Stimulated activated CD8-positive, alpha-beta memory T cell treated with anti-CD3 and anti-CD28 coated beads, Interleukin-15, amount 100 ng/mL, for 24 hours (primary cell): ENCODE measurements at places on chromosomes 12 and 14.

DNA sequence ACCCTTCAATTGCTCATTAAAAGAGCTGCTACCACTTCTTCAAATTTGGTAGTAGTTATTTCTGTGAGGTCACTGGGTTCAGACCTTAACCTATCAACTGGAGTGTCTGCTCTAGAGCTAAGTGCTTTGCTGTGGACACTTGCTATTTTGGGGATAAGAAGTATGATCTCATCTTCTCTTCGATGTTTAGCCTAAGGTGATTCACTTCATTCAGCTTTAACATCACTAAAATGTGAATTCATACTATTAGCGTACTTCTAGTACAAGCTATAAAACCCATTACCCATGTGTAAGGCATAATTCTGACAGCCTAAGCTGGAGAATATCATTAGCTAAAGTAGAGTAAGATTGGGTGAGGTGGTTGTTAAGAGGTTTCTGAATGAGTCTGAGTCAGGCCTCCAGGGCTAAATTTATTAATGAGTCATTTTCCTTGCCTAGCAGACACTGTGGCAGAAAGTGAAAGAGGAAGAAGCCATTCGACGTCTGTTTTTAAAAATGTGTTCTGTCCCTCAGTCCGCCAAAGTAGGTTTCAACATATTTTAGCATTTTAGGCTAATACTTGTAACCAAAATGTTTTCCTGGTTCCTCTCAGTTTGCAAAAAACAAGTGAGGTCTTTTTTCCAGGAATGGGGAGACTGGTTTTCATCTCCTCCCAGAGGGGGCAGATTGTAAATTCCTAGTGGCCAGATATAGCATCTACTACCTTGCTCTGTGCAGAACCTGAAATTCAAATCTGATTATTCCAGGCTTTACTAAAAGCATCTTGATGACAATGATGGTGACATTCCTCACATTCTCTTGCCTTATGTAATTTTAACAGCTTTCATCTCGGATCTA, 103.6 kb downstream of the SSPN start:
- no peak for DNase-seq

GRCh38 chr12:110741341-110742095, 1.2 kb downstream of the PPP1CC start:
- no peak for DNase-seq

DNA sequence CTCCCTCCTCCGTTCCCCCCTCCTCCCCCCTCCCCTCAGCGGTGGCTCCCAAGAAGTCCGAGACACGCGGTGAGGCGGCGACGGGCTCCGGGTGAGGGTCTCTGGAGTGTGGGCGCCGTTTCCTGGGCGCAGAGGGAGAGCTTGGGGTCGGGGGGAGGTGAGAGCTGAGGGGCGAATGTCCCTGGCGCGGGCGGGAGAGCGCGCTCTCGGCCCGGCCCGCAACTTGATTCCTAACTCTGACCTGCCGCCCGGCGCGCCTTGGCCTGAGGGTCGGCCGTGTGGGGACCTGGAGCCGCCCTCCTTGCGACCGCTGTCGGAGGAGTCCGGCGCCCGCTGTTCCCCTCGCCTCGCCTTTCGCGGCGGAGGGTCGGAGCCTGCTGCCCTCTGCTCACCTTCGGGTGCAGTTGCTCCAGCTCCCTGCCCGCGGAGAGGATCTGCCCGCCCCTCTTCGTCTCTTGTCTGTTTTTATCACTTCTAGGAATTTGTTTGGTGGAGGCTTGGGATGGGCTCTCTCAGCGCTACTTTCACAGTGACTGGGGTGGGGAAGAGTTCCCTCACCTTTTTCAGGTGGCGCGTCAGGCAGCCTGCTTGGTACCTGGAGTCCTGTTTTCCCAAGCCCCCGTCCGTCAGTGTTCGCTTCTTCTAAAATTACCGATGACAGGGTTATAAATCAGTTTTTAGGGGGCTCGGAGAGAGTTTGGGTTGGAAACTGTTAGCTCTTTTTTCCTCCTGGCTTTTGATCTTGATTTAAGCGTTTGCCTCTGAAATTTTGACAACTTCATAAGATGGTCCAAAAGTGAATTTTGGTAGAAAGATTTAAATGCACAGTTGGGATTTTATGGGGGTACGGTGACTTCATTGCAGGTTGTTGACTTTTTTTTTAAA, 495 bp downstream of the ADIPOR2 start:
- DNase-seq: peak; percentile 13

- DNase-seq: no peak
Observed at GRCh38 chr14:69046476-69046860, 67.4 kb upstream of the ACTN1 start.

- no peak for DNase-seq
Observed at GRCh38 chr14:105413544-105413886, 6.1 kb upstream of the MTA1 start.

DNA sequence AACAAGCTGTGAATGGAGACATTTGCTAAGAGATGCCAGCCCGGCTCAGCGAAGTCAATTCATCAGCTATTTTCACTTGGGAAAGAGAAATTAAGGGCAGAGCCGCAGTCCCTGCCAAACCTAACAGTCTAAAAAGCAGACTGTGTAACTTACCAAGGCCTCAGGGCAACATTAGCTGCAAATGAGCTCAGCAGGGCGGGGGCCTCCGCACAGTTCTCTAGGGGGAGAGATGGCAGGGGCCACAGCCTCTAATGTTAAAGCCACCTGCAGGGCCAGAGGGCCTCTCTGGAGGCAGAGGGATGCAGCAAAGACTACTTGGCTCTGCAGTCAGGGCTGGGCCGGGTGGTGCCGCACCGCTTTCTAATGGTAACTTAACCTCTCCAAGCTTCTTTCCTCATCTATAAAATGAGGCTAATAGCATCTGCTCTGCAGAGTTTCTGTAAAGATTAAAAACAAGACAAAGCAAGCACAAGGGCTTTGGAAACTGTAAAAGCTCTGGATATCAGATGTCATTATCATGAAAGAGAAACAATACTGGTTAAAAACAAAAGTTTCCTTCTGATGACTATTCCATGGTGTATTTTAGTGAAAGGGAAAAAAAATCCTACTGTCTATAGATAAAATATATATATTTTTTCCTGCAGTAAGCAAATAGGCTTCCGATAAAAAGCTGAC, 13.4 kb upstream of the GPRC5A start:
- no peak for DNase-seq

GRCh38 chr14:54537651-54538050, 27.9 kb downstream of the CGRRF1 start:
- no peak for DNase-seq

GRCh38 chr12:102501773-102502172, 21.4 kb upstream of the IGF1 start:
- no peak for DNase-seq

DNA sequence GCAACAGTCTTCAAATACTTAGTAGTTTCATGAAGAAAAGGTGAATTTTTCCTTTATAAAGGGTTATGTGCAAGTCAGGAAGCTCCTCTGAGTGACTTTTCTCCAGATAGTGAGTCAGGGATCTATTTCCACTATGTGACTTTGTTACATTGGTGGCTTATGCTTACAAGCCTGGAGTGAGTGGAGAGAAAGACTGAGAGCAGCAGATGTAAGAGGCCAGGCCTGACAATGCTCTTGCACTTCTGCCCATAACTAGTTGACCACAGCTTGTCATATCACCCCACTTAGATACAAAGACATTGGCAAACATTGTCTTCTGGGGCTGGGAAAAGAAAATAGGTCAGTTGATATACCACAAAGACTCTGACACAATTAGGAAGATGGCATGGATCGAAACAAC, 236.5 kb downstream of the PDZRN4 start:
- DNase-seq: no peak

DNA sequence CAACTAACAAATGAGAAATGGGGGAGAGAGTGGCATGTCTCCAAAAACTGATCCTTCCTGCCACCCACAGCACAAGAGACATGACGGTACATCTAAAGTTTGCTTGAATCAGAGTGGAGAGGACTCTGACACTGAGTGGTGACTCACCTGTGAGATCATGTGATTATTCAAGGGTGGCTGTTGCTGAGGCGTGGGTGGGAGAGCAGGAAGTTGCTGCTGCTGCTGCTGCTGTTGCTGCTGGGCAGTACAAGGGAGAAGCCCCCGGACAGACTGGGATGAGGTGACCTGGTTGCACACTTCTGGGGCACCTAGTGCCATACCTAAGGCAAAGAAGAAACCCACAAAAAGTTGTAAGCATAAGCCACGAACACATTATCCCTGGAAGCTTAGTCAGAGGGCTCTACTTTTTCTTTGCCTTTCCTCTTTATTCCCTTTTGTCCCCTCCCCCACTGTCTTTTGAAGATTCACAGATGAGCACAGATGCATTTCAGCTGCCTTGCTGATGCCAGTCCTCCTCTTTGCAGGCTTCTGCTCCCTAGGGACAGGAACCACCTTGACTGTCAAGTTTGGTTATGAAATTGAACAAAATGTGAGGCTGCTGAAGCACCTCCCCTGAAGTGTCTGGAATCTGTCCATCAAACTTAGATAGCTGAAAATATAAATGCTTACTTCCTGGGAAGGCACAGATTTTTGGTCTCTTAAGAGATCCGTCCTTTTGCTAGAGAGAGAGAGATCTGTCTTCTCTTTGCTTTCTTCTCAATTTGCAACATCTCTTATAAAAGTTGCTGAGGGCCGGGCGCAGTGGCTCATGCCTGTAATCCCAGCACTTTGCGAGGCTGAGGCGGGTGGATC, 29.4 kb upstream of the STAC3 start:
- peak; percentile 27 for DNase-seq

DNA sequence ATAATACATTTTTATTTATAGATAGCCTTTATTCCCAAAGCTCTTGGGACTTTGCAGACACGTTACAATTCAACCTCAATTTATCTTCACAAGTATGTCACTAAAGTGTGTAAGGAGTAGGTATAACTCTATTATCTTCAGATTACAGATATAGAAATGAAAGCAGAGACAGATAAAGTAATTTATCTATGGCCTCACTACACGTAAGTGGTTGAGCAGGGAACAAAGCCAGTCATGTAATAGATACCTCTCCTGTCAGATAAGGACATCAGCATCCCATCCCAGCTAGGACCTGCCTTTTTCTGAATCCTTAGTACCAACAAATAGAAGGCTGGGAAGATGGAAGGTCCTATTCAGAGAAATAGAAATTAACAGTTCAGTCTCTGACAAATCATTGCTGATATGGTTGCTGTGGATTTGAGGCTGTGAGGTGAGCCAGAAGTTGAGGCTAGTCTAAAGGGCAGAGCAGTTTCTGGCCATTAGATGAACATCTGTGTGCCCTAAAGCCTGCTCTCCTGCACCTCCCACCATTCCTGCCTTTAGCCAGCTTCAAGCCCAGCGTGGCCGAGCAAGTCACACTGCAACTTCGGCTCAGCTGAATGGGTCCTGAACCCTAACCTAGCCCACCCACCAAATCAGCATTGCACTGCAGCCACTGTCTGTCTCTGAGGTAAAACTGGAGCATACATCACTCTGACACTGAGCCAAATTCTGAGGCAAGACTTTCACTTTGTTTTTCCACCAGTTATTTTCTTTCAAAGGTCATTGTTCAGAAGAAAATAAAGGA, 71.1 kb upstream of the PLEKHA5 start:
- DNase-seq: no peak

DNA sequence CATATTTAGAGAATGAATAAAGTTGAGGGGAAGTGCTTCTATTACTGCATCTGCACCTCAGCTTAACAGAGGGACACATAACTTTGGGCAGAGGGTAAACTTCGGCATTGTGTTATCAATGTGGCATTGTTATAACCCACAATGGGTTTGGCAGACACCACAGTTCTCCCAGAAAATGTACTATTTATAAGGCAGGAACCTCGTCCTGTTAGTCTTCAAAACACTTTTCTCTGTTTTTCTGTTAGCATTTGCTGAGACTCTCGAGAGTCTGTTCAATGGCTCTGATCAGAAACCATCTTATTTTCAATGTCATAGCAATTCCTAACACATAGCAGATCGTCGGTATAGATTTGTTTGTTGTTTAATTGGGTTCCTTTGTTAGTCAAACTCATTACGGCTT, 13.9 kb downstream of the PPP1R36 start:
- no peak for DNase-seq
